ENCODE measurements at places on chromosomes 7 and 10.

GRCh38 chr10:14812271-14812670 is 25.6 kb downstream of the CDNF start:
- no peak for DNase-seq

DNA sequence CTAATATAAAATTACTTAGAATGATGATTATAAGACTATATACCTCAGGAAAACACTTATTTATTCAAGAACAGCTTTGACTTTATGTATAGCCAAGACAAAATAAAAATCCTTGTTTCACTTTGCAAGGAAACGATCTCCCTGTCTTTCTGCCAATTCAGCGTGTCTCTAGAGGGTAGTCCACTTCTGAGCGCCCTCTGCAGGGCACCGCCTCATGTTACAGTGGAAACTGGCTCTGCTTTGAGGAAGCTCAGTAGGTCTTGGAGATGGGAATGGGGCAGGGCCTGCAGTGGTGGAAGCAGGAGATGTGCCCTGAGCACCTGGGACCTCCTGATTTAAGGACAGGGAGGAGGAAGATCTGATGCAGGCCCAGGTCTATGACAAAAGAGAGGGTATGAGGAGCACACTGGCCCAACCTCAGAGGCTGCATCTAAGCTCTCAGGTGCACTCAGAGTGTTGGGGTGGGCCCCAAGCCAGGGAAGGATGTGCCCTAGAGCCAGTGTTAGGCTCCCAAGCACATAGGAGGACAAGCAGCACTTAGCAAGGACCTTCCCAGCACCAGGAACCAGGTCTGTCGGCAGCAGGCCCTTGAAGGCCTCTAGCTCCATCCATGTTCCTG is 481.0 kb downstream of the TNS3 start:
- no peak for DNase-seq

DNA sequence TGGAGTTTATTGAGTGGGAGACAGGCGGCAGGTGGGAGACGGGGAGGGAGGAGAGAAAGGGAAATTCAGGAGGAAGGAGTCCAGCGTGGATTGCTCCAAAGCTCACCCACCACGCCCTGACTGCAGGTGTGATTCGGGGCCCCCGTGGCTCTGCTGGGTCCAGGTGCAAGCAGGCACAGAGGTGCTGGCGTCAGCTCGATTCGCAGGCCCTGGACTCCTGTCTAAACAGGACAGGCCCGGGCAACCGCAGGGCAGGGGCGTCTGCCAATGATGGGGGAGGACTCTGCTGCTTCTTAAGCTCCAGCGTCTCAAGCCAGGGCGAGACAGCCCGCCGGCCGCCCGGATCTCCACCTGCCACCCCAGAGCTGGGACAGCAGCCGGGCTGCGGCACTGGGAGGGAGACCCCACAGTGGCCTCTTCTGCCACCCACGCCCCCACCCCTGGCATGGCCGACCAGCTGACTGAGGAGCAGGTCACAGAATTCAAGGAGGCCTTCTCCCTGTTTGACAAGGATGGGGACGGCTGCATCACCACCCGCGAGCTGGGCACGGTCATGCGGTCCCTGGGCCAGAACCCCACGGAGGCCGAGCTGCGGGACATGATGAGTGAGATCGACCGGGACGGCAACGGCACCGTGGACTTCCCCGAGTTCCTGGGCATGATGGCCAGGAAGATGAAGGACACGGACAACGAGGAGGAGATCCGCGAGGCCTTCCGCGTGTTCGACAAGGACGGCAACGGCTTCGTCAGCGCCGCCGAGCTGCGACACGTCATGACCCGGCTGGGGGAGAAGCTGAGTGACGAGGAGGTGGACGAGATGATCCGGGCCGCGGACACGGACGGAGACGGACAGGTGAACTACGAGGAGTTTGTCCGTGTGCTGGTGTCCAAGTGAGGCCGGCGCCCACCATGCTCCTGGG is at the start of gene CALML3:
TSS of gene CALML3 (plus strand) at position 321 of the 920 bp plus-strand sequence. CDS start at position 446, 125 bp downstream.
- no peak for DNase-seq

DNA sequence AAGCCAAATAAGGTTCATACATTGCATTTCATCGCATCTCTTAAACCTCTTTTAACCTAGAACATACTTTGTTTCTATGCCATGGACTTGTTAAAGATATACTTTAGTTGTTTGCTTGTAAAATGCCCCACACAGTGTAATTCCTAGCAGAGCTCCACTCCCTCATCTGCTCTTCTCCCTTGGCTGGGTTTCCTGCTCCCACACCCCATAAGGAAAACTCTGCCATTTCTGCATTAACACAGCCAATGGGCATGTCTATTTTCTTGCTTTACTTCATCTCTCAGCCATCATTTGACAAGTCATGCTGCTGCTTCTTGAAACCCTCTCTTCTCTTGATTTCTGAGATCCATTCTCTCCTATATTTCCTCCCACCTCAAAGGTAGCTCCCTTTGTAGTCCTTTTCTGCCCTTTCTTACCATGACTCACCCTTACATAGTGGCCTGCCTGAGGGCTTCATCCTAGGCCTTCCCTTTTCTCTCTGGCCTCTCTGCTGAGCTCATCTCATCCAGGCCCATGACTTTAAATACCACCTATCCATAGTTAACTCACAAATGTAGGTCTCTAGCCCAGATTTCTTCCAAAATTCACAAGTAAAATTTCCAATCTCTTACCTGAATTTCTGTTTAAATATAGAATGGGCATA is 471.4 kb downstream of the ADRA2A start:
- no peak for DNase-seq

- DNase-seq = no peak
Observed at GRCh38 chr7:99461221-99461620, 4.7 kb downstream of the ATP5MF start.

DNA sequence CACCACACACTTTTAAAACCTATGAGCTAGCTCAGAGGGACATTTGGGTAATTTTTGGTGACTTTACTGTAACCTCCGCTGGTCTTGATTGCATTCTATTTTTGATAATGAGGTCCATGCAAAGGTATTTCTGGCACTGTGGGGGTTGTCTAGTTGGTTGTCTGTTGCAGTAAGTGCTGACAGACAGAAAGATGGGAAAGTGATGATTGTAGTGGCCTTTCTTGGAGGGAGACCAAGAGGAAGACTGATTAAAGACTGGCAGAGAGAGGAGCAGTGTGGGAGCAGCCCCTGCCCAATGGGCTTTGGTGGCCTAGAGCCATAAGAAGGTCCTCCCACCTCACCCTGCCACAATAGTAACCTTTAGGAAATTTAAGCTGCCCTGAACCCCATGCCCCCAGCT is 173.4 kb upstream of the CTBP2 start:
- no peak for DNase-seq

DNA sequence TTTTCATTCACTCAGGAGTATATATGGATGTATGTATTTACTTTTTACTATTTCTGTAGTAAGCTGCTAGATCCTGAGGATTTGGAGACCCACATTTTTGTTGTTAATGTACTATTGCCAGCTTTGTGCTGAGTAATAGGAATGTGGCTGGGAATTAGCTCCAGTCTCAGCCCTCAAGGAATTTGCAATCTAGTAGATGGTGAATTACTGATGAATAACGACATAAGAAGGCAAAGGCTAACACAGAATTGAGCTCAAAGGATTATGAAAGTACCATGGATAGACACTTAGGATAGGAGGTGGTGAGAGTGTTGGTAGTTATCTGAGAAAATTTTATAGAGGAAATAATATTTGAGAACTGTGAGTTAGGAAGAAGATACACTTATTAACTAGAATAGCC is 19.9 kb downstream of the CASD1 start:
- no peak for DNase-seq

GRCh38 chr7:95686109-95686508 is 86.2 kb upstream of the DYNC1I1 start:
- DNase-seq = no peak

DNA sequence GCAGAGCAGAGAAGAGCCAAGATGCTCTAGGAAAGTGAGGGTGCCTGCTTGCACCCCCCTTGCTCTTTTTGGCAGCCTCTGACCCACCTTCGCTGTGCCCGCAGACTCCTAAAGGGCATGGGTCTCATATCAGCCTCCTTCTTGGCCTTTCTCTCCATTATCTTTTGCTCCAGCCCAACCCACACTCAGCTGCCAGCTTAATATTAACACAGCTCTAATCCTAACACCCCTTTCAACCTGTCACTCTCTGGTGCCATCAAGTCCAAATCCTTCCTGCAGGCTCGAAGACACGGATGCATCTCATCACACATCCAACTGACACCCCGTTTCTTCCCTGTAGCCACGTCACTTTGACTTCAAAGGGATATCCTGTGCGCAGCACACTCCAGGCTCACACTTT is 171.6 kb upstream of the AUTS2 start:
- DNase-seq = no peak

GRCh38 chr10:57657164-57657765 is 610.4 kb downstream of the IPMK start:
- no peak for DNase-seq

GRCh38 chr10:34647160-34647559 is 167.9 kb downstream of the PARD3 start:
- DNase-seq = no peak

DNA sequence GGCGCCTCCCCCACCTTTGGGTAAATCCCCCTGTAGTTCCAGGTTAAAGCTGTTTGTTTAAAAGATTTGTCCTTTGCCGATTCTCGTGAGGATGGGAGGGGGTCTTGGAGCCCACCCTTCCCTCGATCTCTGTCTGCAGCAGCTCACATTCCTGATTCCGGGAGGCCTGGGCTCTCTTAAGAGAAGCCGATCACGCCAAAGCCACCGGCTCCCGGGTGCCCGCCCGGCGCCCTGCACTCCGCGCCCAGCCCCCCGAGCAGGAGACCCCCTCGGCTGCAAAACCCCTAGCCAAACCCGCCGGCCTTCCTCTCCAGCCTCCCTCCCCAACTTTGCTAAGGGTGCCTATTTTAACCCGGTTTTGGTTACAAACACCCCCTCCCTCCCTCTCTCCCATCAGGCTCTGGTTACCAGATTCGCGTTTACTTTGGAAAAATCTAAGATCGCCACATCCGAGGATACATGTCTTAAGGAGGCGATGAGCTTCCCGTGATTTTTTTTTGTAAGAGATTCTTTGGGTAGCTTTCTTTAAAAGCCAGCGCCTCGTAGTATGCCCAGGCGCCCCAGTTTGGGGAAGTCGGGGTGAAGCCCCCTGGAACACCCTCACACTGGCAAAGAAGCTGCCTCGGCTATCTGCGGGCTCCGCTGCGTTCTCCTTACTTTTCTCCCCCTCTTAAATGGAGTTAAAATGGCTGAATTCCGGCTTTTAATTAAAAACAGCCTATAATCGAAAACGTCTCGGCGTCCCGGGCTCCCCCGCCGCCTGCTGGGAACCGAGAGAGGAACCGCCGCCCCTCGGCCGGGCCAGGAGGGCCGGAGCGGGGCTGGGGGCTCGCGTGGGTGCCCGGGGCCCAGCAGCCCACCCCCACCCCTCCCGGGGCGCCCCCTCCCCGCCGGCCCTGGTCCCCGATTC is 983 bp downstream of the TNRC18 start:
- DNase-seq = no peak

- no peak for DNase-seq
Observed at GRCh38 chr10:118508863-118509262, 86.6 kb downstream of the PRLHR start.

- no peak for DNase-seq
Observed at GRCh38 chr7:105512415-105512814, 9.7 kb downstream of the PUS7 start.

- no peak for DNase-seq
Observed at GRCh38 chr7:12350971-12351370, 52.7 kb downstream of the VWDE start.

DNA sequence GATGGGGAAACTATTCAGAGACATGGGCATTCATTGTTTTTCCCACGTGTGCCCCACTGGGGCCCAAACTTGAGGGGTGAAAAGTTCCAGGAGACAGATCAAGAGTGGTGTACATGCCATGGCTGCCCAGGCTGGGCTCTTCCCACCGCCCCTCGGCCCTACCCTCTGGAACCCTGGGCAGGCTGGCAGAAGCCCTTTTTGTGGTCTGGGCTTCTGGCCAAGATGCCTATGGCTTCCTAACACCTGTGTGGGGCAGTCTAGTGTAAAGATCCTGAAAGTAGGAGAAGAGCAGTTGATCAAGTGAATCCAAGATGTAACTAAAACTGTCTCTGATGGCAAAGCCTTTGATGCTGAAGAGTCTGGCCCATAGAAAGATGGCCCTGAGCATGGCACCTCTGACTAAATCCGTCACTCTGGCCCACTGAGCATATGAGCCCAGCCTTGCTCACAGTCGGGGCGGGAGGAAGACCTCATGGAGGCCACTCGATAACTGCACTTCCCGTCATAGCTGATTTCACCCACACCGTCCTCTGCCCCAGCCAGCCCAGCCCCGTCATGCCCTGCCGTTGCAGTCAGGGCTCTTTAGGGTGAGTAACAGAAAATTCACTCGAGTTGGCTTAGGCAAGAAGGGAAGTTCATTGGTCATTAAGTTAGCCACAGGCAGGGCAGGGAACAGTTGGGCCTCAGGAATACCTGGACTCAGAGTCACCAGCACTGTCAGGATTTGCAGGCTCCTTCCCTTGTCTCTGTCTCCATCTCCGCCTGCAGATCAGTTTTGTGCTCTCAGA is 37.9 kb upstream of the MTPAP start:
- DNase-seq = no peak

GRCh38 chr7:143243111-143243510 is 20.1 kb upstream of the GSTK1 start:
- DNase-seq = no peak

- no peak for DNase-seq
Observed at GRCh38 chr7:70505468-70505867, 626.5 kb upstream of the GALNT17 start.

GRCh38 chr7:41779918-41780317 is 77.0 kb upstream of the INHBA start:
- no peak for DNase-seq

DNA sequence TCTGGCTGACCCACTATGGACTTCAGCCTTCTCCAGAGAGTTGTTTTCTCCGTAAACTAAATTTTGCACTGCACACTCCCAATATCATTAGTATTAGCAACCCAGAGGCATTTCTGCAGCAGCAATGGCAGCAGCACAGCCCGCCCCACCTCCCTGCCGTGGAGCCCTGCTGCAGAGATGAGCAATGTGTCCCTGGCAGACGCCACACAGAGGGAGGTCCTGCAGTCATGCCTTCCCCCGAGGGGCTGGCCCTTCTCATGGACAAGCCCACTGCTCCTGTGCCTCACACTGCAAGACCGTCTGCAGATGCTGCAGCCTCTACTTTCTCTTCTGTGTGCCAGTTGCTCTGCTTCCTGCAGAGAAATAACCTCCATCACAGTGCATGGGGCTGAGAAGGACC is 393.4 kb upstream of the MKI67 start:
- DNase-seq = no peak

DNA sequence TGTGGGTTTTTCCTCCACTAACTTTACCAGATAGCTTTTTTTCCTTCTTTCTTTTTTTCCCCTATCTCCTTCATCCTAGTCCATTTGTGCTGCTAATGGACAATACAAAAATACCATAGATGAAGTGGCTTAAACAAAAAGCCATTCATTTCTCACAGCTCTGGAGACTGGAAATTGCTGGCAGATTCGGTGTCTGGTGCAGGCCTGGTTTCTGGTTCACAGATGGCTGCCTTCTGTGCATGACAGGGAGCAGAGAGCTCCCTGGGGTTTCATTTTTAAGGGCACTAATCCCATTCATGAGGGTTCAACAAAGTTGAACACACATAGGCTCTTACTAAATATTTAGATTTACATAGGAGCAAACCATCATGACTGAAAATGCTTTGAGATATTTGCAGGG is 467.4 kb downstream of the TYW1 start:
- DNase-seq = no peak
